Large intestine (tissue), 12 donors: ENCODE measurements at places on chromosomes 16 and 17. TPM values are rescaled to one million over a fixed set of nuclear protein-coding genes. Genes with fewer than 3 reads are reported as not detected.

Gene TBC1D3B
- polyA plus RNA-seq, result 7.1 TPM

Gene SLC6A2
- polyA plus RNA-seq, result 0.12 TPM

Gene HLF
- 1.6 TPM for polyA plus RNA-seq

Gene CD300LB
- 0.27 TPM for polyA plus RNA-seq

Gene PPL
- polyA plus RNA-seq, result 32.2 TPM

GRCh38 chr16:27779641-27780164 lies 229.8 kb downstream of the KATNIP start:
- peak; percentile 13 for DNase-seq

Gene KRT23
- 0.18 TPM for polyA plus RNA-seq

Gene SRCIN1
- polyA plus RNA-seq, result 7.6 TPM

DNA sequence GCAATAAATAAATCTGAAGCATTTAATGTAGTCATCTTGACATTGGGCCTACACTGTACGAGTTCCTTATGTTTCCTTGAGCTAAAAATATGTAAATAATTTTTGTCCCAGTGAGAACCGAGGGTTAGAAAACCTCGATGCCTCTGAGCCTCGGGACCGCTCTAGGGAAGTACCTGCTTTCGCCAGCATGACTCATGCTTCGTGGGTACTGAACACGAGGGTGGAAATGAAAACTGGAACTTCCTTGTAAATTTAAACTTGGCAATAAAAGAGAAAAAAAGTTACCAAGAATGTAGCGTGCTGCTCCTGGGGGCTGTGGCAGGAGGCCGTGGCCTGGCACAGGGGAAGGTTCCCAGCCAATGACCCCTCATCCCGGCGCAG lies 74.1 kb downstream of the SOCS1 start:
- no peak for DNase-seq

Gene C16orf46
- 0.93 TPM for polyA plus RNA-seq

DNA sequence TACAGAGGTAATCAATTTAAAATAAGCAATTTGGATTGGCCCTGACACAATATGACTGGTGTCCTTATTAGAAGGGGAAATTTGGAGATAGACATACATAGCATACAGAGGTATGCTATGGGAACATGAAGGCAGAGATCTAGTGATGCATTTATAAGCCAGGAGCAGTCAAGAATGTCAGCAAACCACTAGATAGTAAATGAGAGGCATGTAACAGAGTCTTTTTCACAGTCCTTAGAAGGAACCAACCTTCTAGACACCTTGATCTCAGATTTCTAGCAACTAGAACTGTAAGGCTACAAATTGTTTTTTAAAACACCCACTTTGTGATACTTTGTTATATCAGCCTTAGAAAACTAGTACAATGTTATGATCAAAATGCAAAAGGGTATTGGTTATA lies 54.3 kb upstream of the CA10 start:
- DNase-seq, result no peak

DNA sequence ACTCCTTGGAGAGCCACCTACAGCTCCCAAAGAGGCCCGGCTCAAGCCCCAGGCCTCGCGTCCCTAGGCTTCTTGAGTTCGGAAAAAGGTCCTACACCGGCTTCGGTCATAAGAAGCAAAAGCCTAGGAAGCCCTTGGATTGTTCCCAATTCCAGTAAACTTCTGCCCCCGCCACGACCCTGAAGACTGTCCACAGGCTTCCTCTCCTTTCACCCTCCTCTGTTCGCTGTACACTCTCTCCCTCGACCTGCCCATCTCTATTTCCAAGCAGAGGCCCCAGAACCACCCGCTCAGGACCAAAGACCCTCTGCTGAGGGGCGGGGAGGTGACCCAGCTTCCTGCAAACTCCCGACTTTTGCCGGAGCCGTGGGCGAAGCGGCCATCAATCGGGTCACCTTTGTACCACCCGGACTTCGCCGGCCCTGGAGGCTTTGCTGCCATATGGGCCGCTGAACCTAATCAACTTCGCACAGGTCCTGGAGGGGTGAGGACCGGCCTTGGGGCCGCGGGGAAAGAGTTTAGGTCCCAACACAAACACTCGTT lies 2.7 kb downstream of the HOXB2 start:
- DNase-seq, result no peak

DNA sequence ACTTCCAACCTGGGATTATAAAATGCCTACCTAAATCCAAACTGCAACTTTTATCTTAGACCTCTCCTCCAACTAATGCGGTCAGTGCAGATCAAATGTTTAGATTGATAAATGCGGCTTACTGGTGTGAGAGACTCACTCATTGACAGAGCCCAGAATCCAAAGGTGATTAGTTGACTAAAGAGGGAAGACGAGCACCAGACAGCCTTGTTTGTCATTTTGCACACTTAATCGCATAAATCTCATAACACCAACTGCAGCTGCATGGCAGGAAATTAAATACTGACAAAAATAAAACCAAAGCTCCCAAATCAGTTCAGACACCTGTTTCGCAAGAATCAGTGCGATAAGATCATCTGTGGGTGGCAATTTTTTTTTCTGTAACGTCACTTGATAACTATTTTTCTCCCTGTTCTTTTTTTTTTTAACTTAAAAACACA lies 35.9 kb downstream of the NACA2 start:
- no peak for DNase-seq
